Activated CD8-positive, alpha-beta memory T cell treated with anti-CD3 and anti-CD28 coated beads for 48 hours (primary cell): ENCODE measurements at places on chromosomes 3 and 15.

GRCh38 chr3:118186051-118186450 lies 848.6 kb downstream of the IGSF11 start:
- DNase-seq = no peak

- no peak for DNase-seq
These were observed 18.8 kb downstream of the APH1B start for GRCh38 chr15:63296195-63296594.

DNA sequence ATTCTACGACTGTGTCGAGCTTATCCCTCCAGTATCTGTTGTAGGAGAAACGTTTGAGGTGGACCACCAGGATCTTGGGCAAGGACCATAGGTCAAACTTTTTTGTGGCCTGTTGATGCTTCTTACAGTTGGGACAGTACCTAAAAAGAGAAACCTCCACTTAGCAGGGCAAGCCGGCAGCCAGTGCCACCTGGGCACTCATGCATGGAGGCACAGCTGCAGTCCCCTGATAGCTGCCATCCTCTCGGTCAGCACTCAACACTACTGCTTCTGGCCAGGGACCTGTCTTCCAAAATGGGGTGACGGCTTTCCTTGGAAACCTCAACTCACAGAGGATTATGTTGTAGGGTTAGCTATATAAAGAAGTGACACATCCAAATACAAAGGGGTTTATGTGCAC lies 7.0 kb upstream of the C3orf62 start:
- DNase-seq = no peak

GRCh38 chr15:38053776-38054175 lies 119.3 kb downstream of the TMCO5A start:
- no peak for DNase-seq

DNA sequence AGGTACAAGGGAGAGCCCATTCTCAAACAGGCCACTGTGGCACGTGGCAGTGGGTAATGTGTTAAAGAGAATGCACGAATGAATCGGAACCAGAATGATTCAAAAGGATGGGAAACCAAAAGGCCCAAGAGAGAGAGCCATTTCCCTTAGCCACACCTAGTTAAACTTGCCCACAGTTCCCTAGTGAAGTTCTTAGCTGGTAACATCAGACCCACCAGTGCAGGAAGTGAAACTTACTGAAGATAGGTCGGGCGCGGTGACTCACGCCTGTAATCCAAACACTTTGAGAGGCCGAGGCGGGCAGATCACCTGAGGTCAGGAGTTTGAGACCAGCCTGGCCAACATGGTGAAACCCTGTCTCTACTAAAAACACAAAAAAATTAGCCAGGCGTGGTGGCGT lies 97.1 kb downstream of the MEX3B start:
- no peak for DNase-seq
